MM.1S (cell line): ENCODE measurements at places on chromosomes 4 and X.

DNA sequence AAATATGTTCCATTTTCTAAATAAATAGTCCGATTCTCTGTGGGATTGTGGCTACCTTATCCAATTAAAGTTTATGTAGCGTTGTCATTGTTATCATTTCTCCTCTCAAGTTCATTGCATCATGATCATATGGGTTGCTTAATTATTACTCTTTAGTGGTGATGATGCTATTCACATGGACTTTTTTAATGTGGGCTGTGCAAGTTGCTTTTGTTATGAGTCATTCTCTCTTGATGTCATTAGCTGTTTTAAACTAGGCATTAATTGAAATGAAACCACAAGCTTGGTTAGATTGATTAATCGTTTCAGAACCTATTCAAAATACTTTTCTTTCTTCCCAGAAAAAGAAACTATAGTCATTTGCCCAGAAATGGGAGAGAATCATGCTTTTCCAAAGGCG is 38.2 kb downstream of the NHS start:
- H3K36me3 ChIP-seq = no peaks in the 10 kb centered on the region
- H3K27ac ChIP-seq = no peak overlapping the region
- no peaks in the 10 kb centered on the region for H3K4me1 ChIP-seq
- no peaks in the 10 kb centered on the region for H3K27me3 ChIP-seq
- H3K4me3 ChIP-seq = no peak overlapping the region

DNA sequence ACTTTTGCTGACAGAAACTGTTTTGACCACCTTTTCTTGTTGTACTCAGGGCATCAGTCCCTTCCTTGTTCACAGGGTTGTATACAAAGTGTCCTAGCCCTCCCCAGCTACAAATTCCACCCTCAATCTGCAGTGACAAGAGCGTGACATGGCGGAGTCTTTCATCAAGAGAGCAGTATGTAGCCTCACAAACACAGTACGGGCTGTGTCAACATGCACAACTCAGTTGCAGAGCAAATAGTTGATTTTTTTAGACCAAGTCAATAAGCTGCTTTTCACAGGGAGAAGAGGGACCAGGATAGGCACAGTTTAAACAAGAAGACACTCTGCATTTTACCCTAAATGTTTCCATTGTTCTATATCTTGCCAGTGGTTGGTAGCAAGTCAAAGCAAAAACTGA is 8.6 kb upstream of the HS6ST2 start:
- H3K27me3 ChIP-seq = no peaks in the 10 kb centered on the region
- DNase-seq = no peak
- H3K4me3 ChIP-seq = no peak overlapping the region
- no peak overlapping the region for H3K27ac ChIP-seq
- no peaks in the 10 kb centered on the region for H3K36me3 ChIP-seq
- no peaks in the 10 kb centered on the region for H3K4me1 ChIP-seq

DNA sequence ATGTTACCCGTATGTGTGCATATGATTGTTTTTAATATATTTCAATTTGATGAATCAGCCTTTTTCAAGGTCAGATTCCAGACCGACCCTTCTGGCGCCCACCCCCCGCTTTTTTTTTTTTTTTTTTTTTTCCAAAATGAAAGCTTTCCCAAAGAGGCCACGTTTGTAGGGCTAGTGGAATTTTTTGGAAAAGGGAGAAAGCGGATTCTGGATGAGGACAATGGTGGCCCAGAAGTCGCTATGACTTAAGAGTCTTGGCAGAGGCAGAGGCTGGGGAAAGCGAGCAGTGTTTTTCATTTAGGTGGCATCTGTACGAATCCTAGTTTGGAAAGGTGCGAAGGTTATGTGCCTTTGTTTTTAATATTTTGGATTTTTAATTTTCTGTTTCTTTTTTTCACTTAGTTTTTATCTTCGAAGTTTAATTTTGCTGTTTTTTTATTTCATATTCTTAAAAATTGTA is 14.6 kb downstream of the NDUFB11 start:
- H3K36me3 ChIP-seq = no peaks in the 10 kb centered on the region
- H3K4me1 ChIP-seq = no peaks in the 10 kb centered on the region
- no peaks in the 10 kb centered on the region for H3K27me3 ChIP-seq
- no peak overlapping the region for H3K27ac ChIP-seq
- H3K4me3 ChIP-seq = peak overlapping the region; percentile 79

GRCh38 chr4:157035471-157035870 is 40.5 kb upstream of the GLRB start:
- no peak for DNase-seq
- H3K27me3 ChIP-seq = no peaks in the 10 kb centered on the region
- H3K4me3 ChIP-seq = no peak overlapping the region
- H3K4me1 ChIP-seq = no peaks in the 10 kb centered on the region
- H3K36me3 ChIP-seq = no peaks in the 10 kb centered on the region

GRCh38 chrX:9337046-9337445 is 127.8 kb upstream of the TBL1X start:
- DNase-seq = no peak
- no peaks in the 10 kb centered on the region for H3K36me3 ChIP-seq
- H3K27ac ChIP-seq = no peak overlapping the region

DNA sequence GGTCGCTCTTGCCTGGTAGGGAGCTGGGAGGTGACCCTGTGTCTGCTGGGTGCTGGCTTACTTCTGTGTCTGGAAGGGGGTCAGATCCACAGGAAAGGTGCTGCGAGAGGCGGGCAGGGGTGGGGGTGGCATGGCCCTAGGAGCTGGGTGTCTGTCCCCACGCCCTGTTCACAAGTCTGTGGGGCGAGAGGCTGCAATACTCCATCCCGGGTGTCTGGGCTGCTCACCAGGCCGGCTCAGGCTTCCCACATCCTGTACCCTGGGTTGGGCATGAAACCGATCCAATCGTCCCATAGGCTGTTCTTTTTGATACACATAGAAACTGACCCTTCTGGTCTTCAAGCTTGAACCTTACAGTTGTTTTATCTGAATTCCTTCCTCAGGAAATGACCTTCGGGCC is 993 bp upstream of the CTAG2 start:
- H3K4me3 ChIP-seq = no peak overlapping the region
- H3K36me3 ChIP-seq = no peaks in the 10 kb centered on the region
- H3K4me1 ChIP-seq = no peaks in the 10 kb centered on the region
- no peak for DNase-seq
- 0 out of 2 replicates have a peak, but pooled peaks cover 3% of the 10 kb centered on the region for H3K27me3 ChIP-seq
- H3K27ac ChIP-seq = no peak overlapping the region

DNA sequence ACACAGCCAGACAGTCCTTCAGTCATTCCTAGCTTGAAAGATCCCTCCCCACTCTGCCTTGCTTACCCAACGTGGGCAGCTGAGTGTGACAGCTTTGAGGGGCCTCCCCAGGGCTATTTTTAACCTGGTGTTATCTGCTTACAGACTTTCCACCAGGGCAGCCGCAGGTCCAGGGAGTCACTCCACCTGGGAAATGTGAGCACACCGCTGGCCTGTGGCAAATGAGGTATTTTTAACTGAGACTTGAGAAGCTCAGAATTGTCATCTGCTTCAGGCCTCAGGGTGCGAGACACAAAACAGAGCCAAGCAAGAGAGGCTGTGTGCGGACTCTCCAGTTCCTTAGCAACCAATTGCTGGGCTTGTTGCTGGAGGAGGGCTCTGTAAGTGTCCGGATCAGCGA is 13.0 kb downstream of the CORIN start:
- no peak overlapping the region for H3K4me3 ChIP-seq
- no peak for DNase-seq
- no peaks in the 10 kb centered on the region for H3K27me3 ChIP-seq

DNA sequence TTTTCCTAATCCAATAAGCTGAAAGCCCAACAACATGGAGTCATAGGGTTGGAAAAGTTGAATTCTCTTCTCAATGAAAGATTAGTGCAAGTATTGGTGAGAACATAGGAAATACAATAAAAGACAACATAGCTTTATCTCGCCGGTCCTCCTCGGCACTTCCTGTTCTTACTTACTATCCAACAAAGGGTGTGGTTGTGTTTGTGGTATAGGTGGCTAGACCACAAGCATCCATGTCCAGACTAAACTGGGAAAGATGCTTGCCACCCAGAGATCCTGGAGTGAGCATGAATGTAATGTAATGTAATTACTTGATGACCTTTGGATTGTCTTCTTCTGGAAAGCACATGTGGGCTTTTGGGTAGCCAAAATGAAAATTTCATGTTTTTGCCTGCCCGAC is 223.8 kb downstream of the CPE start:
- no peaks in the 10 kb centered on the region for H3K27me3 ChIP-seq
- no peak overlapping the region for H3K4me3 ChIP-seq
- no peaks in the 10 kb centered on the region for H3K4me1 ChIP-seq
- no peak for DNase-seq
- no peak overlapping the region for H3K27ac ChIP-seq

GRCh38 chrX:17501746-17502145 is 126.7 kb downstream of the NHS start:
- DNase-seq = no peak
- no peaks in the 10 kb centered on the region for H3K4me1 ChIP-seq
- no peaks in the 10 kb centered on the region for H3K36me3 ChIP-seq
- H3K27me3 ChIP-seq = no peaks in the 10 kb centered on the region

GRCh38 chr4:101042847-101043246 is 304.5 kb downstream of the PPP3CA start:
- no peaks in the 10 kb centered on the region for H3K27me3 ChIP-seq
- H3K27ac ChIP-seq = no peak overlapping the region
- H3K4me3 ChIP-seq = no peak overlapping the region
- H3K36me3 ChIP-seq = no peaks in the 10 kb centered on the region

GRCh38 chrX:74292808-74293123 is 11.2 kb upstream of the ZCCHC13 start:
- no peaks in the 10 kb centered on the region for H3K36me3 ChIP-seq
- no peaks in the 10 kb centered on the region for H3K4me1 ChIP-seq

- H3K36me3 ChIP-seq = no peaks in the 10 kb centered on the region
- no peaks in the 10 kb centered on the region for H3K27me3 ChIP-seq
- H3K4me1 ChIP-seq = no peaks in the 10 kb centered on the region
- no peak for DNase-seq
- H3K27ac ChIP-seq = no peak overlapping the region
- no peak overlapping the region for H3K4me3 ChIP-seq
Measured at GRCh38 chr4:55157559-55158277, 32.3 kb upstream of the KDR start.

GRCh38 chr4:139824882-139825522 is 159.4 kb downstream of the MGST2 start:
- no peaks in the 10 kb centered on the region for H3K4me1 ChIP-seq
- no peak overlapping the region for H3K27ac ChIP-seq
- H3K4me3 ChIP-seq = no peak overlapping the region
- no peak for DNase-seq
- H3K36me3 ChIP-seq = no peaks in the 10 kb centered on the region

GRCh38 chr4:53602390-53602789 is 11.1 kb upstream of the LNX1 start:
- peaks cover 20% of the 10 kb centered on the region for H3K4me1 ChIP-seq
- H3K4me3 ChIP-seq = no peak overlapping the region
- H3K27me3 ChIP-seq = no peaks in the 10 kb centered on the region
- DNase-seq = no peak
- no peak overlapping the region for H3K27ac ChIP-seq

DNA sequence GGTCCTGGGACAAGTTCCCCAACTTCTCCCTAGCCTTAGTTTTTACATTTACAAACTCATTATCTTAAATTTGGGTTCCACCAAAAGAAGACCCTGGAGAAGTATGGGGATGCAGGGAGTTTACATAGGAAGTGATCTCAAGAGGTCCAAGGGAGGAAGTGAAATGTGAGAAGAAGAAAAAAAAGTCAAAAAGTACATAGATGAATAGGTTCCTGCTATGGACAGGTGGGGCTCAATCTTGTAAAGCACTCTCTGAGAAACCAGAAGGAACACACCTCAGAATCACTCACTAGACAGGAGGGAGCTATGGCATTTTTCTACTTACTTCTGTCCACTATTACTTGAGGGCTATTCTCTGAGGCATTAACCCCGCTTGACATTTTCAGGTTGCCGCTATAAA is 56.6 kb downstream of the ARHGAP6 start:
- H3K36me3 ChIP-seq = no peaks in the 10 kb centered on the region
- no peaks in the 10 kb centered on the region for H3K27me3 ChIP-seq
- no peak overlapping the region for H3K27ac ChIP-seq
- no peak for DNase-seq

GRCh38 chr4:42487230-42487629 is 89.9 kb downstream of the SHISA3 start:
- H3K27me3 ChIP-seq = no peaks in the 10 kb centered on the region
- no peaks in the 10 kb centered on the region for H3K36me3 ChIP-seq
- peaks cover 39% of the 10 kb centered on the region for H3K4me1 ChIP-seq

DNA sequence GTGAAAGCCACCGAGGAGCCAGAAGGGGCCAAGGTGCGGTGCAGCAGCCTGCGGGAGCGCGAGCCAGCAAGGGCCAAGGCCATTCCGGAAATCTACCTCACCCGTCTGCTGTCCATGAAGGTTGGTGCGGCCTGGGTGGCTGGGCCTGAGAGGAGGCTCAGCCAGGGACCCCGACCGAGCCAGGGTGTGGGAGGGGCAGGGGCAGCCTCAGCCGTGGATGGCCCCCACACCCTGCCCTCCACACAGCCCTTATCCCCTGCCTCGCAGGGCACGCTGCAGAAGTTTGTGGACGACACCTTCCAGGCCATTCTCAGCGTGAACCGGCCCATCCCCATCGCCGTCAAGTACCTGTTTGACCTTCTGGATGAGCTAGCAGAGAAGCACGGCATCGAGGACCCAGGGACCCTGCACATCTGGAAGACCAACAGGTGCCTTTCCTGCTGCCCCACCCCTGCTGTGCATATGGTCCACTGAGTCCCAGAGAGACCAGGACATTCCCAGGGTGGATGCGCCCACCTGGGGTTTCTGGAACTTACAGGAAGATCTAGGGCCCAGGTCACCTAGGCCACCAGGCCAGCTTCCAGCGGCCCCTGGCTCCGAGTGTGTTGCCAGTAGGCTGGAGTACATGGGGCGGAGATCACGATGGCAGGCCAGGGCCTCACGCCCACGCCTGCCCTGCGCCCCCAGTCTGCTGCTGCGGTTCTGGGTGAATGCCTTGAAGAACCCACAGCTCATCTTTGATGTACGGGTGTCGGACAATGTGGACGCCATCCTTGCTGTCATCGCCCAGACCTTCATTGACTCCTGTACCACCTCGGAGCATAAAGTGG is 3.4 kb upstream of the SRPK3 start:
- H3K36me3 ChIP-seq = no peaks in the 10 kb centered on the region
- DNase-seq = no peak
- H3K4me3 ChIP-seq = no peak overlapping the region
- no peaks in the 10 kb centered on the region for H3K4me1 ChIP-seq
- peaks cover 3% of the 10 kb centered on the region; the same call in 1 of the 2 replicates for H3K27me3 ChIP-seq

DNA sequence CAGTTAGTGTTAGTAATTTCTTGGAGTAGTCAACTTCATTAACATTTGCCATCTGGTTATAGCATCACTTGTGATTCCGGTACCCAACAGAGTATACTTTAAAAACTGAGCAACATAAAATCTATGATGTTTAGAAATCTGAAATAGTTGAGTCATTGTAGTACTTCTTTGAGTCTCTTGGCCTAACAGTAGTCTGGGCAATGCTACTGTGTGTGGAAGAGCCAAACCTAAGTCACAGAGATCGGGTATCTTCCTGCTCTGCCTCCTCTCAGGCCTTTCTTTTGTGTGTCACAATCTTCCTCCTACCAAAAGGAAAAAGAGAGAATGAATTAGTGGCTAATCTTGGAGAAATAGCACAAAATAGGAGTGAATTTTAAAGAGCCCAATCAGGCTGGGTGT is 25.5 kb downstream of the DCUN1D4 start:
- DNase-seq = no peak
- H3K36me3 ChIP-seq = peaks cover 8% of the 10 kb centered on the region; the same call in 1 of the 2 replicates
- H3K4me3 ChIP-seq = no peak overlapping the region
- H3K27ac ChIP-seq = no peak overlapping the region
